ENCODE measurements at places on chromosomes 7 and 10.
A peak's percentile ranks its signal among the peaks of the same experiment; 100 is the strongest.

DNA sequence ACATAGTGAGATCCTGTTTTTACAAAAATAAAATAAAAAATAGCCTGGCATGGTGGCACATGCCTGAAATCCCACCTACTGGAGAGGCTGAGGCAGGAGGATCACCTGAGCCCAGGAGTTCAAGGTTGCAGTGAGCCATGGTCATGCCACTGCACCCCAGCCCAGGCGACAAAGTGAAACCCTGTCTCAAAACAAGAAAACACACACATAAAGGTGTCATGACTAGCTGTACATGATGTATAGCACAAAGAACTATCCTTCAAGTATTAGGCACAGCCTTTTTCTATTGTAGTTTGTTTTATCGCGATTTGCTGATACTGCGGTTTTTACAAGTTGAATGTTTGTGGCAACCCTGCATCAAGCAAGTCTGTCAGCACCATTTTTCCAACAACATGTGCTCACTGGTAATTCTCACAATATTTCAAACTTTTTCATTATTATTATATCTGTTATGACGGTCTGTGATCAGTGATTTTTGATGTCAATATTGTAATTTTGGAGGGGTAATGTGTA, 11.5 kb upstream of the SNX13 start:
- no peak for DNase-seq

DNA sequence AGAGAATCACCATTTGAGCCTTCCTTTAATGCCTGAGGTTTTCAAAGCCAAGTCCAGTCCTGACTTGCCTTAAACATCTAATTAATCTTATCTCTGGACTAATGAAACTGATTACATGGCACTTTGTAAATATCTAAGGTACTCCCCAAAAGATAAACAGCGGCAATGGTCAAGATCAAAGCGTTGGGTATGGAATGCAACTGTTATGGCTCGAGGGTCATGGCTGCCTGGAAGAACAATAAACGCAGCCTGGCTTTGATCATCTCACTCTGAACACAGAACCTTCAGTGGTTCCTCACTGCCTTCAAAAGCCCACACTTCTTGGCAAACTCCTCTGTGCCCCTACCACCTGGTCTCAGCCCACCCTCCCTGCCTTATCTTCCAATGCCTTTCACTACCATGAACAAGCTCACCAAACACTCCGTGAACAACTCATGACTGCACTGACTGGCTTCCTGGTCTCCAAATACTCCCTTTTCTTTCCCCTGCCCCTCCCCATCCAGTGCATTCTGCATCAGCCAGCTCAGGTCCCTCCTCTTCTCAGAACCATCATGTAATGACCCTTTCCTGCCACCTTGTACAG, 150.2 kb upstream of the NFE2L3 start:
- DNase-seq: no peak

DNA sequence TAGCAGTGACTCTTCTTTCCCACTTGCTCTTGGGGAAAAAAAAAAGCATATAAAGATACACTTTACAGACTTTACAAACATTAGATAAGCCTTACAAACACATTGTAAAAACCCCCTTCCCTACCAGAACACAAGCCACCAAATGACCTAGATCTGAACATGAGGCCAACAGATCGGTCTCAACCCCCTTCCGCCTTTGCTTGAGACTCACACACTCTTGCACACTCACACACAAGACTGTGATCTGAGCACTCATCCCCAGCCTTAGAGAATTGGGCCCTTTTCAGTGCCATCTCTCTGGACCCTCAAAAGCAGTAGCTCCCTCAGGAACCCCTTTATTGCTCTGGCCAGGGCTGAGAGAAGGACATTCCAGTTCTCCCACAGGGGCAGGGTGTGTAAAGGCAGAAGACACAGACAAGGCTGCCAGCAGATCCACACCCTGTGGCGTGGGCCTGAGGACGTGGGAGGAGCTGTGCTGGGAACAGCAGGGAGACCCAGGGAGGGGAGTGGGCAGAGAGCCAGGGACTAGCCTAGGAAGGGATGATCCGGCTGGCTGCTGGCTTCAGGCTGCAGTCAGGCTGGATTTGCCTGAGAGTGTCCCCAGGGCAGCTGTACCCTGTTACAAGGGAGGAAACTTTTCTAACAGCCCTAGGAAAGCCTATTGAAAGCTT, 206.7 kb downstream of the KIAA1217 start:
- peak; percentile 76 for DNase-seq

DNA sequence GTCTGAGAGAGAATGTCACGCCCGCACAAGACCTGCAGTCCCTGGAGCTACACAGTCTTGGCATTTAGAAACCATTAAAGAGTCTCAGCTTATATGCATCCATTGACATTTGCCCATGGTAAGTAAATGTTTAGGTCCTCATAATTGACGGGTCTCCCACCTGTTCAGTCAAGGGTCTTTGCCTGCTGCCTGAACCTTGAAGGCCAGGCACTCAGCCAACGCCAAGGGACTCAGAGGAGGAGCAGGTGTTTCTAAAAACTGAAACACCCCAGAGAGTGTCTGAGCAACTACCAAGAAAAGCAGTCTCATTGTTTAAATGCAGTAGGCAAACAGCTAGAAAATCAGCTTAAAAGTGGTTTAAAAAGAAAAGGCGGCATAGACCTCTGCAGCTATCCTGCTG, 264.7 kb upstream of the AKR1E2 start:
- DNase-seq: no peak

GRCh38 chr7:124013306-124013705, 19.6 kb downstream of the TMEM229A start:
- no peak for DNase-seq

DNA sequence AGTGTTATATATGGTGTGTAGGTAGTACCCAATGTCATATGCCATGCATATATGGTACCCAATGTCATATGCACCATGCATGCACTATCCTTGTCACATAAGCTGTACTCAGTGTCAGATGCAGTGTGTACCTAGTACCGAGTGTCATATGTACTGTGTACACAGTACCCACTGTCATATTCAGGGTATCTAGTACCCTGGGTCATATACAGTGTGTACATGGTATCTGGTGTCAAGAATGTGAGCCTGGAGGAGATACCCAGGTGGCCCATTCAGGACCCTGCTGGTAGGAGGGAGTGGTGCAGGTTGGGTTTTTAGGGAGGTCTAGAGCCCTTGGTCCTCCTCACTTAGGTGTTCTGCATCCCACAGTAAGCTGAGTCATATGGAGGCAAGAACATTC, 1.8 kb downstream of the ZMYND11 start:
- DNase-seq: no peak

DNA sequence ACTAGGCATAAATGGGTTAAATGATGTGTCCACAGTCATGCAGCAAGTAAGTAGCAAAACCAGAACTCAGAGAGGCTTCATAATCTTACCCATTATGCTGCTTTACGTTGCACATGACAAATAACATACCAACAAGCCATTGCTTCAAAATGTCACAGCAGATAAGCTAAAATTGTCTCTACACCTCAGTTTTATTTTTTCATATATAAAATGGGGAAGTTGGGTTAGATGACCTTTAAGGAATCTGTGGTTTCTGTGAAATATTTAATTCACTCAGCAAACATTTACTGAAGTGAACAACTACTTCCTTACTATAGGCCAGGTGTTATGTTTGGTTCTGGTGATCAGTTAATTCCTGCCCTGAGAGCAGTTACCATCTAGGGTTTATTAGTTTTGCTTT, 2.2 kb upstream of the ASCC1 start:
- DNase-seq: no peak

GRCh38 chr7:2863461-2864066, 19.5 kb upstream of the GNA12 start:
- DNase-seq: peak; percentile 97

- peak; percentile 61 for DNase-seq
These were observed 23.1 kb upstream of the ST7 start for GRCh38 chr7:116929914-116930913.

DNA sequence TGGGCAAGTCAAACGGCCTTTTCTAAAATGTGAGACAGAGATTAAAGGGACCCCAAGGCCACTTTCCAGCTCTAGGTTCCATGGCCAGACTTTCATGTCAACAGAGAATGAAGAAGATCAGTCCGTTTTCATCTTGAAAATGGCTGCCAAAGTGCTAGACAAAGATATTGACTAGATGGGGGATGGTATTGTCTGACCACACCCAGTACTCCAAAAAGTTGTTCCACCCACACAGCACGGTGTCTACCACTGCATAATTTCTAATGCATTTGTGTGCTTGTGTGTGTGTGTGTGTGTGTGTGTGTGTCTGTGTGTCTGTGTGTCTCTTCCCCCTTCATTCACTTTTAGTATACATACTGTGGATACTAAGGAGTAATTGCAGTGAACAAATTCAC, 1.3 kb downstream of the COL1A2 start:
- DNase-seq: peak; percentile 76

DNA sequence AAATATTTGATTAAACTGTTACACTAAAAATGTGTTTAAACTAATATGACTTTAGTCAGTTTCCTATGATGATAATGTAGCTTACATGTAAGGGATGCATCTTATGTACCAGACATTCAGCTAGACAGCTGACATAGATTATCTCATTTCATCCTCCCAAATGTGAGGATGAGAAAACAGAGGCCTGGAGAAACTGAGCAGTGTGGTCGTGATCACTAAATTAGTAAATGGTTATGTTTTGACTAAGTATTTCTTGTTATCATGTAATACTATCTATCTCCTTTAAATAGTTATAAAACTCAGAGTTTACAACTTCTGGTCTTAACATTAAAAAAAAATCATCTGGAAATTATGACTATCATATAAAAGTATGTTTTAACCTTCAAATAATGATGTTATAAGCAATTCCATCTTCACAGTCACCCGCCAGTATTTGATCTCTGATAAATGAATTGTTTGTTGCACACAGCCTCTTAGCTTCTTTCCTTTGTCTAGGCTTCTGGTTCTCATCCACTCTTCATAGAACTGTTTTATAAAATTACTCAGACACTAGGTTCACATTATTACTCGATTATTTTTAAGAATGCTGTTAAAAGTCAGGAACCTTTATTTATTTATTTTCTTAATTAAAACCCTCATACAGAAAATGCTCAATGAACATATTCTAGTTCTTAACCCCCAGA, 33.6 kb upstream of the HDAC9 start:
- DNase-seq: no peak

GRCh38 chr10:77381750-77382149, 255.9 kb downstream of the KCNMA1 start:
- DNase-seq: no peak

GRCh38 chr10:124936813-124937212, 5.1 kb upstream of the ZRANB1 start:
- DNase-seq: no peak

GRCh38 chr7:74462707-74463100, 9.0 kb downstream of the GTF2IRD1 start:
- DNase-seq: no peak

GRCh38 chr7:154767821-154768415, 235.0 kb downstream of the PAXIP1 start:
- DNase-seq: no peak

- DNase-seq: peak; percentile 24
These were observed 5.0 kb downstream of the NEBL start for GRCh38 chr10:20892011-20892585.
